ENCODE measurements at places on chromosomes 2 and 18.

DNA sequence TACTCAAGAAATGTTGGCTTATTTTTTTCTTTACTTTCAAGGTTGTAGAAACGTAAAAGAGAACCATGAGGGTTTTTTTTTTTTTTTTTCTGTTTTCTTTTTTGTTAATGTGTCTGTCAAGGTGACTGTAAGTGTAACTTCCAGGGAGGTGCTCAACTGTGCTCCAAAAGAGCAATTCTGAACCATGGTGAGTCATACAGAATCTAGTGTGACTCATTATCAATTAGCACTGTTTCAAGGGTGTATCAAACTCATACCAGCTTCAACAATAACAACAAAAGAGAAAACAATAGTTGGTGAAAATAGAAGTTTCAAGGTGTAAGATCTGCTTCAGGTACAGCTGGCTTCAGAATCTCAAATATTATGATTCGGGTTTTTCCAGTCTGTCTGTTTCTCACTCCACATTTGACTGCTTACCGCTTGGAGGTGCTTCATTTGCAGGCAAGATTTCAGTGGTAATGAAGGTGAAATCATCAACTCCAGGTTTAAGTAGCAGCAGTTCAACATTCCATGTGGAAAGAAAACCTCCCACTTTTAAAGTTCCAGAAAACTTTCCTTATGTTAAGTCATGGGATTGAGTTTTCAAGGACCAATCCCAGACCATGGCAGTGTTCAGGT is 850.6 kb downstream of the CNTNAP5 start:
- no peak for DNase-seq

GRCh38 chr2:206422493-206422892 is 20.8 kb upstream of the ADAM23 start:
- no peak for DNase-seq

DNA sequence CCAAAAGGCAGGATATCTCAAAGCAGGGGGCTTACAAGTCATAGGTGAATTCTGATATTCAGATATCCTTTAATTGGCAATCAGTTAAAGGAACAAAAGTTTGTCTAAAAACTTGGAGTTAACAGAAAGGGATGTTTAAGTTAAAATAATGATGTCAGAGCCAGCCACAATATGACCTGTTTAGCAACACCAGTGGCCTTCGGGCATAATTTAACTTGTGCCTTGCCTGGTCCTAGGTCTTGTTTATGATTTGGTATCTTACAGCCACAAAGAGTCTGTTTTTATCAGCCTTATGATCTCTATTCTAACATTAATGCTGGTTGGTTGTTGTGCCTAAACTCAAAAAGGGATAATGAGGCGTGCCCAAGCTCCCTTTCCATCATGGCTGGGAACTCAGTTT is 252.9 kb downstream of the RNF152 start:
- DNase-seq, result no peak

GRCh38 chr2:136297312-136297711 is 179.4 kb upstream of the CXCR4 start:
- DNase-seq, result no peak

GRCh38 chr2:69570474-69570873 is 73.1 kb downstream of the AAK1 start:
- no peak for DNase-seq

- DNase-seq, result no peak
Measured at GRCh38 chr2:227363756-227364155, 15.3 kb downstream of the TM4SF20 start.

DNA sequence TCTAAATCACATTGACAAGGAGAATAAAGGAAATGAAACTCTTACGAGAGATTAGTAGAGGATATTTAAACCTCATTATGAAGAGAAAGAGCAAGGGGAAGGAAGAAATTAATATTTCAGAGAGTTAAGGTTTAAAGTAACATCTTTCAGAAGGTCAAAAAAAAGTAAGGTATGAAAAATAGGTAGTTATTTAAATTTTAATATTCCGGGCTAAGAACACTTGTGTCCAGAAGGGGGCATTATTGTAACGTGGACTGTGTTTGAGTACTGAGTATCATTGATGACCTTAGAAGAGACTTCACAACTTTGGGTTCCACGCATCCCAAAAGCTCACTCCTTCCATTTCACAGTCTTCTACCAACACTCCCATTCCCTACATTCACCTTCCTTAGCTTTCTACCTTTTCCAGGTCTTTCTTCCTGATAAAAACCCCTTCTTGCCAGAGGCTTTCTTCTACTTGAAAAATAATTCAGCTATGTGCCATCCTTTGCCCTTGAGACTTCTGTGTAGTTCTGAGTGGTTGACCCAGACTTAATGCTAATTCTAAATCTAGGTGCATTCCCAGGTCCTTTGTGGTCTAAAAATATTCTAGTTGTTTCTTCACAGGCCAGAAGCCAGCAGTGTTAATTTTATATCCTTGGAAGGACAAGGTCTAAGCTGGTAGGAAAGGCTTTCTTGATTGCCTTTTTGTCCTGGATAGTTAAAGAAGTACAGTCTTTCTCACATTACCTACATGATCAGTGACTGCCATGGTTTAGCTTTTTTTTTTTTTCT is 16.5 kb downstream of the DYNC1I2 start:
- DNase-seq, result no peak

GRCh38 chr2:38201784-38202183 is 125.8 kb upstream of the CYP1B1 start:
- no peak for DNase-seq

DNA sequence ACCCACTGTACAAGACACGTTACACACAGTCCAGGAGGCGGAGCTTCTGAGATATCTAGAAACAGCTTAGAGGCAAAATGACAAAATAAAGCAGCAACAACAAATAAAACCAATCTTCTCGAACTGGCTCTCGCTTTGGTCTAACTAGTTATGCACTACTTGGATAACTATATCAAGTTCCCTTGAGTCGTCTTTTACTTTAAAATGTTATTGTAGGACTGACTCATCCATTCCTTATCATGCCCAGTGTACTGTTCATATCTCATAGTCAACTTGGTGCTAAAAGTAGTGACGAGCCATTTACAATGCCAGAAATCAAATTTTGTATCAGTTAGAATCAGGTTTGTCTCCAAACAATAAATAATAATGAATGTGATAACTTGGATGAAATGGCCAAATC is 102.5 kb upstream of the SLC35G4 start:
- DNase-seq, result no peak

GRCh38 chr2:51723691-51724090 is 691.8 kb upstream of the NRXN1 start:
- DNase-seq, result no peak

DNA sequence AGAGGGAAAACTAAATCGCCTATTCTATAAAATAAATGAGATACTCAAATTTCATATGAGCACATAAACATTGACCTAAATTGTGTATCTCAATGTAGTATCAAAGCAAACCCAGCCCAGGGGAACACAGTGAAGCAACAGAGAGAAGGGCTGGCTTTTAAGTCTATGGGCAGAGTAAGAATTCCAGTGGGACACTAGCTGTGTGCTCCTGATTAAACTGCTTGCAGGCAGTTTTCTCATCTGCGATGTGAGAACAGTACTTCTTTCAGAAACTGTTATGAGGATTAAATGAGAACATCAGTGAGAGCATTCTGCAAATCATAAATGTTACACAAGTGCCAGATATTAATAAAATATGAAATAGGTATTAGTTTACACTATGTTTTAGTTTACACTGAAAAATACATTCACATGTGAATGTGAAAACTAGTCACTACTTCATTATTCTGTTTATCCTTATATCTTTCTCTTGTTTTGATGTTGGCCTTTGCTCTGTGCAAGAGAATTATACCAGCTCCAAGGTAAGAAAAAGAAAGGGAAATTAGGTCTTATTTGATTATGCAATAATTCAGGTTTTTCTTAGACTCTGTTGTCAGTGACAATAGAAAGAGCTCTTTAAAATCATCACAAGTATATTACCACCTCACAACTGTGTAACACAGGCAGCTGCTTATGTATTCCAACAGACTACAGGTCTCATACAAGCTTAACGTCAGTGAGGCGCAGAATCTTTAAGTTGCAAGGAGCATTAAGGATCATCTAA is 47.5 kb downstream of the GAREM1 start:
- no peak for DNase-seq

GRCh38 chr2:16561676-16562075 is 104.0 kb downstream of the CYRIA start:
- no peak for DNase-seq

- peak; percentile 93 for DNase-seq
Measured at GRCh38 chr2:64866797-64867196, 122.4 kb upstream of the SLC1A4 start.

- DNase-seq, result no peak
Measured at GRCh38 chr2:137997733-137998132, 33.5 kb downstream of the HNMT start.

- DNase-seq, result no peak
Measured at GRCh38 chr2:63801455-63801854, 40.2 kb upstream of the UGP2 start.

GRCh38 chr18:13375302-13376255 is 157.0 kb downstream of the LDLRAD4 start:
- peak; percentile 68 for DNase-seq

GRCh38 chr2:227461811-227462461 is 10.0 kb upstream of the AGFG1 start:
- DNase-seq, result no peak

DNA sequence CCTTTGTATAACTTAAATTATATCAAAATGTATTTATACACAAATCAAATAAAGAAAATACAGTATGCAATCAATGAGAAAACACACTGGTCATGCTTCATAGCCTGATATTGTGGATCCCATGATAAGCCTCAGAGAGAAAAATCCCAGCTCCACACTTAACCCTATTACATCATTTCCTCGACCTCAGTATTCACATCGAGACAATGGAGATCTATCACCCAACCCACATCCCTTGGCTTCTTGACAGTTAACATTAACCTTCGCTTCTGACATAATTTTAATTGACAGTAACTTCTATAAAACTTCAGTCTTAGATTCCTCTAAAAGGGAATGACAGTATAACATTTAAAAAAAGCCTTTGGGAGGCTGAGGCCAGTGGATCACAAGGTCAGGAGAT is 11.6 kb downstream of the TMX3 start:
- no peak for DNase-seq

DNA sequence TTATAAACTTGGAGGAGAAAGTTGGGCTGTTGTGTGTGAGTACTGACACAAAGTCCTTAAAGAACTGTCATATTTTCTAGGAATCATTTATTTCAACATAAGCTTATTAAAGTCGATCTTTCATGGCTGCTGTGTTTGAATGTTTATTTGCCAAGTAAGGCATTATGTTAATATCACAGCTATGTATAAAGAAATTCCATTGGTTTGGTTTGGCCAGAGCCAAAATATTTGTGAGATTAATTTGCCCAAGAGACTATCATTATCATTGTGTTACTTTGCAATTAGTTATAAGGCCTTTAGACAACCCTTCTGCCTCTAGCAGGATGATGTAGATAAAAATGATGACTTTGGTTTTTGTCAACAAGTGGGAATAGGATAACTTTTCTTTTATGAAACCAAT is 240.6 kb upstream of the NT5C1B start:
- peak; percentile 14 for DNase-seq

DNA sequence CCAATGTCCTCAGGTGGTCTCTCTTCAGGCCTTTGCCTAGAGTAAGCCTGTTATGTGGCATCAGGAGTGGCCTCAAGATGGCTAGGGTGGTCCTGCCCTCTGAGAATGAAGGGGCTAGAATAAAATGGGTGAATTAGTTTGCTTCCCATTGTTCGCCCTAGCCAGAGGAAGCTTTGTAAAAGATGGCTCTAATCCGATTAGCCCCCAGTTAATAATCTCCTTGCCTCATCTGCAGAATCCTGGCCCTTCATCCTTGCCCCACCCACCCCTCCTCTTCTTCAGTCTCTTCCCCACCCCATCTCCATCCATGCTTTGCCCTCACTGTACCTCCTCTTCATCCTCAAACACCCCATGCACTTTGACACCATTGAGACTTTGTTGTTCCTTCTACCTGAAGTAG is 57.4 kb upstream of the LGALSL start:
- DNase-seq, result no peak

- no peak for DNase-seq
Measured at GRCh38 chr2:237314198-237314597, 99.8 kb downstream of the COL6A3 start.

- no peak for DNase-seq
Measured at GRCh38 chr18:24702001-24702515, 241.6 kb downstream of the HRH4 start.

- DNase-seq, result no peak
Measured at GRCh38 chr2:204486805-204487204, 58.5 kb upstream of the PARD3B start.

DNA sequence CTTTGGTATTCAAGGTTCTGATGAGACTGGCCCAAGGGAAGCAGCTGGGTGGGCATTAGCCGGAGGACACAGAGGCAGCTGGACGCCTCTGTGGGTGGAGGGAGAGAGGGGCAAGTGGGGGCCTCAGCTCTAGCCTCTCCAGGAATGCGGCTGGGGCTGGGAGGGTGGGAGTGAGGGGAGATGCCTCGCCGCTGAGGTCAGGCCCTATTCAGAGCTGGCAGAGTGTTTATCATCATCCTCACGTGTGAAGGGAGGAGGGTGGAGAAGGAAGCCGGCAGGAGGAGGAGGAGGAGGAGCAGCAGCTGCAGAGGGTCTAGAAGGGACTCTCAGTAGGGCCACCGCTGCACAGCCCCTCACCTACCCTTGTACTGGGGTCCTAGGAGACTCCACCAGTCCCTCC is 43.1 kb downstream of the TNS1 start:
- DNase-seq, result no peak

- DNase-seq, result peak; percentile 3
Measured at GRCh38 chr2:50535971-50536759, 495.8 kb downstream of the NRXN1 start.

GRCh38 chr2:155766342-155767115 is 566.0 kb downstream of the NR4A2 start:
- DNase-seq, result no peak

GRCh38 chr2:128069769-128070168 is 21.2 kb upstream of the UGGT1 start:
- DNase-seq, result no peak

DNA sequence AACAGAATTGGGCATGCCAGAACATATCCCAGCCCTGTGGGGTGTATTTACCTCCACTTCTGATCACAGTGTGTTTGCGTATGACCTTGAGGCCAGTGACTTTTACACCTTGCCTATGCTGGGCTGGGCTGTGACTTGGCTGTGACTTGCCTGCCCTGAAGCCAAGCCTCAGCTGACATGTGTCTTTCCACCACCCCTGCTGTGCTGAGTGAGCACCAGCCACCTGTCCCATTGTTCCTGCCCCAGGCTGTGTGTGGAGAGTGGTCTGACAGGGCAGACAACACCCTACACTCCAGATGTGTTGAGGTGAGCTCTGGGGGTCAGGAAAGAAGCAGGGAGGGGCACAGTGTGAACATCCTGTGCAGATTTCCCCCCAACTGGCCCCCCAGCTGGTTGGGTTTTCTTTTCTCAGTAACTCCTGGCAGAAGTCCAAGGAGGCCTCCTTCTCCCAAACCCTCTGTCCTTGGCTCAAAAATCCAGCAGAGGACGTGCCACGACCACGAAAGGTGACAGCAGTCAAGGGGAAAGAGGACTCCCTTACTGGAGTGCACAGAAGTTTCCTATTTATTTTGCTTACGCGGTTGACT is 5.1 kb upstream of the STEAP3 start:
- peak; percentile 40 for DNase-seq

- DNase-seq, result no peak
Measured at GRCh38 chr2:10157293-10157692, 34.8 kb downstream of the RRM2 start.

All from GM04504 (cell line).